ENCODE measurements at places on chromosomes 1 and 21.

DNA sequence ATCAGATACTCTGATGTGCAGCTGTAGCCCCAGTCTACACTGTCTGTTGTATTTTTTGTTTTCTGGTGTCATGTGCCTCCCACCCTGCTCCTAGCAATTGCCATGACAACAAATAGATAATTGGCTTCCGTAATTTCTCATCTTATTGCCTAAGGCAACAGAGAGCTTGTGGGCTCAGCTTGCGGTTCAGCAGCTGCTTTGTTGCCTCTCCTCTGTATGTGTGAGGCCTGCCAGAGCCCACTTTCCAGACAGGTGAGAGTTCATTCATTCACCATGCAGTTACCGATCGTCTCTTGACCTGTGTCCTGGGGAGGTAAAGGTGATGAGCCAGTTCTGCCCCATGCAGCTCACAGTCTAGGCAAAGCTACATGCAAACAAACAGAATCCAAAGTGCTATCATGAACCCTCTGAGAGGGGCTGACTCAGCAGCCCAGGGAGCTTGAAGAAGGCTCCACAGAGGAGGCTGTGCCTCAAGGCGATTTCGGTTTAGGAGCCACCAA lies 11.9 kb downstream of the LGALS8 start:
- no peak for DNase-seq

GRCh38 chr1:99265124-99265523 lies 832 bp downstream of the PLPPR4 start:
- no peak for DNase-seq

- DNase-seq: peak; percentile 62
These were observed 35.8 kb upstream of the LMO4 start for GRCh38 chr1:87292684-87293493.

- DNase-seq: no peak
These were observed 38.5 kb downstream of the ABCD3 start for GRCh38 chr1:94456736-94457135.

DNA sequence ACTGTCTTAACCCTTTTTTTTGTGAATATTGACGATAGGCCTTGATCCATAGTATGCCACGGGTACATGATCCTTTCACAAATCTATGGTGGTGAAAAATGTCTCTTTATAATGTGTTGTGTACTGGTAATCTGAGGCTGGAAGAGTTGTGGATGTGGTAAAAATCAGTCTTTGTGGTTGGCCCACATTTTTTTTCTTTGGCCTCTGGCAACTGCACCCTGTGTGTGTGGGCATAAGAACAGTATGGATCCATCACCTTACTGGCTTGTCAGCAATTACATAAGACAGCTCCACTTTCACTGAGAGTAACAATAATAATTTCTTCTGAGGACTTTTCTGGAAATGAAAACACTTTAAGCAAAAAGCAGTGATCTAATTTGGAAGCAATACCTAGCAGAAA lies 101.6 kb downstream of the GABPA start:
- no peak for DNase-seq

DNA sequence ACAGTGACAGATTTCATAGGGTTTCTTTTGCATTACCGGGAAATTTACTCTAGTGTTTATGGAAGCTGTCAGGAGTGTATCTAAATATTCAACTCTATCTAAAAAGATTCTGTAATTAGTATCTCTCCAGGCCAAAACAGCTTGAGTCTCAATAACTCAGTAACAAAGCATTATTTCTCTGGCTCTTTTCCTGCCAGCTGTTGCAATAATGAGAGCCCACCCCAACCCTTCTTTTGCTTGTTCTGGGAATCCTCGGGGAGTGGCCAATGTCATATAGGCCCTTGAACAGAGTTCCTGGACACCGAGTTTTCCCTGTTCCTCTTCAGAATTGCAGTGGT lies 120.1 kb upstream of the SGIP1 start:
- DNase-seq: no peak

- no peak for DNase-seq
These were observed 13.0 kb downstream of the MRAP start for GRCh38 chr21:32311621-32312020.

- no peak for DNase-seq
These were observed 838.7 kb upstream of the PRMT6 start for GRCh38 chr1:106217765-106218164.

DNA sequence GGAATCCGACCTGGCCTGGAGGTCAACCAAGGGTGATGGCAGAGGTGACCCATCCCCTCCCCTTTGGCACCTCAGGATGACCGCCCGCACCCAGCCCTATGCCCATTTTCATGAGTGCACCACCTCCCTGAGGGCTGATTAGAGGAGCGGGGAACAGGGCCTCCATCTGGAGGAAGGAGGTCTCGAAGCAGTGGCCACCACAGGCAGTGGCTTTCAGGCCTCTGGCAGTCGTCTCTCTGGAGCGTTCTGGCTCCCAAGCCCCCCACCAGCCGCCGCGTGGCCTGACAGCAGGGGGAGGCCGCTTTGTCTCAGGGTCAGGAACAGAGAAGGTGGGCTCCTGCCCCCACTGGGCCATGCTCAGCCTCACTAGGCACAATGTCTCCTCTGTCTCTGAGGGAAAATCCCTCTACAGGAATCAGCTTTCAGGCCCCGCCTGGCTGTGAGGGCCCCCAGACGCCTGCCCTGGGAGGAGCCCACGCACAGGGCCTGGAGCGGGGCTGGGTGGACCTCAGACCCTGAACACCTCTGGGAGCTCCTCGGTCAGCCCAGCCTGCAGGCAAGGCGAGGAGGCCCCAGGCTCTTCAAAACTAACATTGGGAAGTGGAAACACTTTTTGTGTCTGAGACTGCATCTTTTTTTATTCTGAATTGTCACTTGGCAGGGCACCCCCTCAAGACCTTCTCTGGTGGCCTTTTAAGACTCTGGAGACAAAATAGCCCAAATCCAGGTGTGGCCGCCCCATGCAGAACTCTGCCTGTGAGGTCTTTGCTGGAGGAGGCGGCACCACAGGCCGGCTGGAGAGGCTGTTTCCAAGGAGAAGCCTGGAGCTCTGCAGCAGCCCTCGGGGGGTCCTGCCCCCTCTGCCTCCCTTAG lies 127.7 kb upstream of the ARHGEF16 start:
- DNase-seq: no peak

DNA sequence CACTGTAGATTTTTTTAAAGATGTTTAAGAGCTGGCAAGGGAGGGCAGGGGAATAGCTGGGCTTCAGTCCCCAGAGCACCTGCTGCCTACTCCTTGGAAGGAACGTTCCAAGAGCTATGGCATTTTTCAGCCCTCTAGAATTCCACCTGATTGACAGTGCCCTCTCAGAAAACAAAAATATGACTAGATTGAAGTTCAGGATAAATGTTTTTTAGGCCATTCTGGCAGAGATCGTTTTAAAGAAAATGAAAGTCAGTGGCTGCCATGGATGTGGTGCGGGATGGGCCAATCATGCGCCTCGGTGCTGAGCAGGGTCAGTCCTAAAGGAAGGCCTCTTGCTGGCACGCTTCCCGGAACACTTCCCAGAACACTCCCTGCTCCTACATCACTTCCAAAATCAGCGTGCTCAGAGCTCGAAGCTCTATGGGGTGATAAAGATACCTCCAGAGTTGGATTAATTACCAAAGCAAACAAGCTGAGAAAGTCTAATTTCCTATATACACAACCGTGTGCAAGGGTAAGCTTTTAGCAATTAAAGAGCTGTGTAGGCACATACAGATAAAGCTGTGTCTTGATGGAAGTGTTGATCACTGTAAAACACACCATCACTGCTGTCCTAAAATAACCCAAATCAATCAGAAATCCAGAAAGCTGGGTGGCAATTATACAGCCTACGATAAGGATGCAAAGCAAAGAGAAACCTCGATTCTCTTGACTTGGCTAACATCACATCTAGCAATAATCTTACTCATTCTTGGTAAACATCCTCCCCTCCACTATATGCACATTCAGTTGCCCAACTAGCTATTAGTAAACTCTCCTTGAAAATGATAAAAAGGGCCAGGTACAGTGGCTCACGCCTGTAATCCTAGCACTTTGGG lies 34.6 kb downstream of the TGFBR3 start:
- no peak for DNase-seq

GRCh38 chr1:108728327-108728923 lies 15.7 kb downstream of the FNDC7 start:
- no peak for DNase-seq

GRCh38 chr1:923131-923990 lies at the start of gene SAMD11:
Gene SAMD11 (plus strand): TSS chr1:923923. CDS start chr1:924432, 509 bp downstream.
- peak; percentile 74 for DNase-seq

GRCh38 chr1:69485616-69486015 lies 82.1 kb upstream of the LRRC7 start:
- no peak for DNase-seq

- no peak for DNase-seq
These were observed 2.7 kb downstream of the IL10RB start for GRCh38 chr21:33268737-33269441.

DNA sequence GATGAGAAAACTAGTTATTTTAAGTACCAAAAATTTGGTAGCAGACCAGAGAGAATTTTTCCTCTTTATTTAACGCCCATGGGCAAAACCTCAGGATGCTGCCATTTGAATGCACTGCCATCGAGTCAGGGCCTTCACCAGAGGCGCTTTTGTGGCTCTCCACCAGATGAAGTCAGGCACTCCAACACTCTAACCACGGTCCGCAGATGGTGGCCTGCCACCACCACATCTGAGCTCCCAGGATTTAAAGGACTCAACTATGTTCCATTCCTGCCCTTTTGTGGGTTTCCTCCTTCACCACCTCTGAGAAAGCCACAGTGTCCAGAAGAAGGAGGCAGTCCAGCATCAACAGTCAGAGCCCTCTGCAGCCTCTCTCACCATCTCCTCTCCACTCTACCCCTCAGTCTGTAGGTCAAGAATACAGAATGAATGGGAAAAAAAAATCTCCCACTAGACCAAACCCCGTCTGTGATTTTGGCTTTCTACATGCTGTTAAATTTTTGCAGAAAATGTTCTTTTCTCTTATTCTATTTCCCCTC lies 647.4 kb downstream of the USP25 start:
- DNase-seq: no peak

DNA sequence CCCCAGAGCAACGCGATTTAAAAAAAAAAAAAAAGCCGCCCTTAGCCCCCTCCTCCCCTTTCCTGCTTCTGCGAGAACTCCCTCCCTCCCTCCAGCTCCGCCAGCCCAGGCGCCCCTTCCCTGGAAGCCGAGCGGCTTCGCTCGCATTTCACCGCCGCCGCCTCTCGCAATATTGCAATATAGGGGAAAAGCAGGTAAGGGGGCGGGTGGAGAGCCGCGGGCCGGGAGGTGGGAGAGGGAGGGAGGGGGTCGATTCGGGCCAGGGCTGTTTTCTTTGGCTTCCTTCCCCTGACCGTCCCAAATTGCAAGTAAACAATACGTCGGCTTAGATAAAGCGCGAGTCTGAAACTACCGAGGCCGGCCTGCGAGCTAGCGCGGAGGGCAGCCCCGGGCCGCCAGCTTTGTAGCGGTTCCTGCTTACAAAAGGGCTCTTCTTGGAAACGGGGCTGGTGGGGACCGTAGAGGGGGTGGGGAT lies 408 bp downstream of the LMO4 start:
- peak; percentile 46 for DNase-seq

DNA sequence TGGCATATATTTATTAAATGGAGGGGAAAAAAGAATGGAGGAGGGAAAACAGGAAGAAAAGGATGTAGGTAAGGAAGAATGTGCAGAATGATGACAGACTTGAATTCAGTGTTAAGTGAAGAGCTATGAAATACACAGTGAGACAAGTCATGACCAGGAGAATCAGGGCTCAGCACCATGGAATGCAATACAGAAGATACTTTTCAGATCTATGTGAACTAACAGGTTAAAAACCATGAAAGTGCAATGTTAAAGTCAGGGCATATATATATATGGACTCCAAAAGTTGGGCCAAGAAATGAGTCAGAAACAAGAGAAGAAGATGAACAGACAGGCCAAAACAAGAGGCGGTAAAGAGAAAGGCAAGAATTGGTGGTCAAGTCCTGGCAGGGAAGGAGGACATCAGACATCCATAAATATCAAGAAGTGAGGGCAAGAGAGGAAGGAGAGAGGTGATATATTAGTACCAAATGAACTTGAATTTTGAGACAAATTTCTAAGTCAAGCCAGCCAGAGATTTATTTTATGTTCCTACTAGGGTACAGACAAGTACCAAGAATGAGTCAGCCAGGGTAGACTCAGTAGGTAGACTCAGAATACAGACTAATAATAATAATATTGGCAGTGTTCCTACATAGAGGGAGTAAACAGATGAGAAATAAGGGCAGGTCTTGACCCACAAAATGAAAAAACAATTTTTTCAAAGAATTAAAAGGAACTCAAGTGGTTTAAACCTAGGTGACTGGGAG lies 39.5 kb upstream of the MCOLN3 start:
- DNase-seq: no peak

DNA sequence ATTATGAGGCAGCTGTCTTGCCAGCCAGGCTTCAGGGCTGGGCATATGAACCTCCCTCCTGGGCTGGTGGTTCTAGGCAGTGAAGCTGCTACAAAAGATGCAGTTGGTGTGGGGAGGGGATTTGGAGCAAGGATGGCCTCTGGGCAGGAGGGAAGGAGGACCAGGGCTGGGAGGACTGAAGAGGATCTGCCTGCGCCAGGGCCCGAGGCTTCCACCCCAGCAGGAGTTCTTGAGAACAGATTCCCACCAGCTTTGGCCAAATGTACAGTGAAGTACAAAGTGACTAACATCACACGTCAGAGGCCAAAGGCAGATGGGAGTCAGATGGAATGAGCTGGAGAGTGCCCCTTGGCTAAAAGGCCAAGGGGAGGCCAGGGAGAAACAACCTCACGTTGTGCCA lies 62.4 kb downstream of the DDX20 start:
- DNase-seq: no peak

GRCh38 chr1:94627771-94628498 lies 86.4 kb upstream of the F3 start:
- no peak for DNase-seq

- no peak for DNase-seq
These were observed 7.0 kb downstream of the SLC30A1 start for GRCh38 chr1:211571998-211572397.

GRCh38 chr21:34029743-34030528 lies 43.4 kb upstream of the MRPS6 start:
- DNase-seq: peak; percentile 24

DNA sequence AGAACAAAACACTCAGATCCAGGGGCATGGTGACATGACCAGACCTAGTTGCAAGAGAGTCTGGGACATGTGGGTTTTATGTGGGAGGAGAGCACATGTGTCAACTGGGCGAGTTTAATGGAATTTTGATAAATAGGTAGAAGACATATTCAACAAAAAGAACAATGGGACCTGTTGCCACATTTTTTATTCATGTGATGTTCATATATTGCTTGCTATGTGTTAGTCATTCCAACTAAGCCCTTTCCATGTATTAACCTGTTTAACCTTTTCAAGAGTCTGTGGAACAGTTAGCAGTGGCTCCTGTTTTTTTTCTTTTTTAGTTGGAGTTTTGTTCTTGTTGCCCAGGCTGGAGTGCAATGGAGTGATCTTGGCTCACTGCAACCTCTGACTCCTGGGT lies 30.1 kb upstream of the CSF3R start:
- DNase-seq: no peak

GRCh38 chr1:111593403-111594305 lies 25.9 kb upstream of the RAP1A start:
- peak; percentile 28 for DNase-seq

DNA sequence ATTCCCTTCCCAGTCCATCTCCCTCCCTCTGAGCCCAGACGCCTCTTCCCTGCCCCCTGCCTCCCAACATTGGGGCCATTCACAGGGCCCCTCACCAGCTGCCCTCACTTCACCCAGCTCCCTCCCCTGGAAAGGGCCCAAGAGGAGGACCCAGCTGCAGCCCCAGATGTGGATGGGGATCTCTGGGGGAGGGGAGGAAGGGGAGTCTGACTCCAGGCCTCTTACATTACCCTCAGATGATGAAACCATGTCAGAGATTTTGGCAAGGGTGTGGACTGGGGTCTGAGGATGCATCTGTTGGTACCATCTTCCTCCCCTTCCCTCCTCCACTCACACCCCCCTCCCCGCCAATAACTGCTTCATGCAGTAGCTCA lies 1.1 kb upstream of the KIF21B start:
- no peak for DNase-seq

All from inflammatory macrophage (primary cell).